ENCODE measurements at places on chromosomes 2 and 18.

- no peak for DNase-seq
These were observed 576.2 kb downstream of the METTL4 start for GRCh38 chr18:1995041-1995612.

GRCh38 chr2:102615620-102616436 lies 3.5 kb upstream of the SLC9A2 start:
- DNase-seq: peak; percentile 67

GRCh38 chr18:7894592-7894991 lies 327.5 kb downstream of the PTPRM start:
- no peak for DNase-seq

GRCh38 chr2:86703704-86704361 lies 16.3 kb upstream of the RMND5A start:
- DNase-seq: peak; percentile 56

- no peak for DNase-seq
These were observed 808.1 kb downstream of the DCC start for GRCh38 chr18:53148123-53148522.

- no peak for DNase-seq
These were observed 95.7 kb downstream of the EFEMP1 start for GRCh38 chr2:55827855-55828254.

DNA sequence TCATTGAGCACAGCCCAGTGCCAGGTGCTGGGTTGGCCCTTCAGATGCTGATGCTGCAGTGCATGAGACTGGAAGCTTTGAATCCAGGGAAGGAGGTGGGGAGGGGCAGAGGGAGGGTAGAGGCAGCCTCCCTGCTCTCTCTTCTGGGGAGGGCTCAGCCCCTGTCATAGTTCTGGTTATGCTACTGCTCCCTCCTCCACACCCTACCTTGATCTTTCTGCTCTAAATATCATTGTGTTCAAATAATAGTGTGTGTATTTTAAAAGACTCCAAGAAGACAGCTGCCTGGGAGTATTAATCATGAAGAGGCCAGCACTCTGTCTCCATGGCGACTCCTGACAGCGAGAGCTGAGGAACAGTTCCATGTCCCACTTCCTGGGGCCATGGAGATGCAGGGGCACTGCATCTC lies 3.8 kb upstream of the EGR4 start:
- DNase-seq: no peak

DNA sequence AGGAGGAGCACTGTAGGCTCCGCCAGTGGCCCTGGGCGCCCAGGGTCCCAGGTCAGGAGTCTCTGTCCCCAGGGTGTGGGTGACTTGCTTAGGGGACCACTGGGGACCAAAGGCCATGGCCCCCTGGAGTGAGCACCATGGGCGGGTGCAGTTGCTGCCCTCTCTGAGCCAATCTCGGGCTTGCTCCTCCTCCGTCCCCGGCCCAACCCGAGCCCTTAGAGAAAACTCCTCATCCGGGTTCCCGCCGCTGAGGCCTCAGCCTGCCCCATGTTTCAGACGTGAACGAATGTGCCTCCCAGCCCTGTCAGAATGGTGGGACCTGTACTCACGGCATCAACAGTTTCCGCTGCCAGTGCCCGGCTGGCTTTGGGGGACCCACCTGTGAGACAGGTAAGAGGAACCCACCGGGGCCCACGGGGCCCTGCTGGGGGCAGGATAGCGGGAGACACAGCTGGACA lies 38.6 kb downstream of the SNED1 start:
- DNase-seq: no peak

DNA sequence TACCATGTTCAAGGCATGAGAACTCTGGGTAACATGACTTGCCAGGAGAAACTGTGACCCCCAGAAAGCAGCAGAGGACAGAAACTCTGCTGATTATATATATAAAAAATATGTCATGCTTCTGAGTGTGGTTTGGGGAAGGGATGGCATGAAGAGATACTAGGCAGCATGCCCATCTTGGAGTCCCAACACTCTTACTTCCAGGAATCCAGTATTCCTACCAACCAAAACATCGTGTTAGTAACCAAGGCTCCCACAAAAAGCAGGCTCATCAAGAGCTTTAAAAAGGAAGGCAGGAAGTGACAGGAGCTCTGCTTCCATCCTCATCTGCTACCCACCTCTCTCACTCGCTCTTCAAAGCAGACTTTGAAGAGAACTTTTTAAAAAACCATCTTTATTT lies 31.6 kb upstream of the TWIST2 start:
- DNase-seq: no peak

GRCh38 chr2:190119257-190119656 lies 56.7 kb upstream of the MSTN start:
- peak; percentile 25 for DNase-seq

DNA sequence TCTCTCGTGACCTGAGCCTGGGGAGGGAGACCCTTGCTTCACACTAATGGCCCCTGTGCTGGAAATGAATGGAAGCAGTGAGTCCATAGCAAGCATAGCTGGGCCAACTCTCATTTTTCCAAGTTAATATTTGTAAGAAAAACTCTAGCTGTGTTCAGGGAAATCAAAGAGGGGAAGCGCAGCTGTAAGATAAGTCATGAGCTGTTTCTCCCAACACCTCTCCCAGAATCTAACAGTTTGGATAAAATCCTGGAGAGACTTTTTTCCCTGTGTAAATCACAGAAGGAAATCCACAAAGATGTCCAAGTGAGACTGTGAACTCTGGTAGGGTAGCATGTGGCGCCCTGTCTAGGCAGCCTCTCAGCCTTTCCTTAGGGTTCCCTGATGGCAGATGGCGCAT lies 27.2 kb downstream of the EDAR start:
- DNase-seq: no peak

GRCh38 chr2:69007603-69008002 lies 5.4 kb upstream of the ANTXR1 start:
- peak; percentile 22 for DNase-seq

GRCh38 chr2:234292205-234292961 lies 204.5 kb downstream of the ARL4C start:
- peak; percentile 83 for DNase-seq

- no peak for DNase-seq
These were observed 46.1 kb upstream of the HPCAL1 start for GRCh38 chr2:10256515-10257031.

GRCh38 chr2:38068234-38068633 lies 7.7 kb downstream of the CYP1B1 start:
- no peak for DNase-seq

DNA sequence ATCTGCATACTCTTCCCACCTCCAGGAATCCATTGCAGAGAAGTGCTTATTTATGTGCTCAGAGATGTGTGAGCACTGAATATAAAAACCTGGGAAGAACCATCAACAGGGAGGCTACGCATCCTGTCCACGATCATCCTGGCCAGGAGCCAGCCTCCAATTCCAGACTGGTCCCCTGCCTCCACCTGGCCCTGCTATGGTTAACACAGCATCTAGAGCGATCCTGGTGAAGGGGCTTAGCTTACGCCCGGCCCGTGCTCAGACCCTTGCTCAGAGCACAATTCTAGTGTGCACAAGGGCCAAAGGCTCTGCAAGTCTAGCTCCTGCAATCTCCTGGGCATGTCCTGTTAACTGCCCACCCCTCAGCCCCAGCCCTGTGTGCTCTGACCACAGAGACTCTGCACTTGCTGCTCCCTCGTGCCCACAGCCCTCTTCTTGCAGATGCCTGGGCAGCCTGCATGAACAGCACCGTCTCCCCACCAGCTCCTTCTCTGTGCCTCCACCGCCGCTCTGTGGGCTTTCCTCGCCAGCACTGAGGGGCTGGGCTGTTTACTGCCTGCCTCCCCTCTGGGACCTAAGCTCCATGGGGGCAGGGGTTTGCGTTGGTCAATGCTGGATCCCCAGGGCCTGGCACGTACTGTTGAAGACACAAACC lies 6.5 kb downstream of the PER2 start:
- DNase-seq: no peak

GRCh38 chr2:136012315-136012714 lies 26.9 kb upstream of the DARS1 start:
- DNase-seq: no peak

GRCh38 chr2:18435426-18436037 lies 124.9 kb downstream of the RDH14 start:
- DNase-seq: peak; percentile 82

GRCh38 chr18:55907453-55908175 lies 319.6 kb upstream of the TCF4 start:
- peak; percentile 34 for DNase-seq

DNA sequence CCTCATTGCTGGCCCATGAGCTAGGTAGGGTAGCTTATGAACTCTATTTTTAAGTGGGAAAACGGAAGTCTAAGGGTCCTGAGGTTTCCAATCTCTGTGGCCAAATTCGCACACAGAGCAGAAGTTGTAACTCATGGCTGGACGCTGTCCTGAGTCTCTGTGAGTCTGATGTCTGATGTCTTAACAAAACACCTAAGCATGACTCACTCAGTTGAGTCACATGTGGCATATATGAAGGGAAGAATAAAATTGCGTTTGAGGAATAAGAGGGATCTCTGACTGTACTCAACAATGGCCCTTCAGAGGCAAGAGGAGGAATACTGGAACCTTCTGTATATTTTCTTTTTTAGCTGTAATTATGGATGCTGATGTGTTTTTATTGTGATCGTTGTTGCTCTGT lies 569.7 kb downstream of the RIT2 start:
- DNase-seq: peak; percentile 23

- peak; percentile 20 for DNase-seq
These were observed 152.9 kb downstream of the FAM124B start for GRCh38 chr2:224248944-224249371.

DNA sequence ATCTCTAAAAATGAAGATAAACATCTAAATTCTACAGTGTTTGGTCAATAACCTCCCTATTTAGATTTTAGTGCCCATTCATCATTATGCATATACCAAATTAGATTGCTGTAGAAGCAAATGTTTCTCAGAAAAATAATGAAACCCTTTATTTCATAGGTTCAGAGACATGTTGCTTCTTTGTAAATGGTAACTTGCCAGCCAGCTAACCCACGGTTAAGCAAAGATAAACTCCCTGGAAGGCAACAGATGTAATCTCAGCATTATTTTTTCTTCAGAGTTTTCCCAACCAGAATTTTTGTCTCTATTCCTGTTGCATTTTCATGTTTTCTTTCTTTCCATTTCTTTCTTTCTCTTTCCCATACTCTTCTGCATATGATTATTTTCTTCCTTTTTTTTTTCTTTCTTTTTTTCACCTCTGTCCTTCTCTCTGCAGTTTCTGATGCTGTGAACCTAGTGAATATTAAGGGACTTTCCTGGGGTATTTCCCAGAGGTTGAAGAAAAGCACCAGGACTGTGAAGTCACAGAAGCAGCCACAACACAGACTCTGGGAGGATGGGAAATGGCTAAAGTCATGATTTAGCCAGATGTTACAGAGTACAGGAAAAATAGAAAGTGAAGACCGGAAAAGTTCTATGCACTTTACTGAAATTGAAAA lies 50.0 kb upstream of the DSG1 start:
- DNase-seq: no peak

- DNase-seq: no peak
These were observed 17.0 kb upstream of the ANKRD44 start for GRCh38 chr2:197327472-197328098.

- DNase-seq: no peak
These were observed 41.5 kb downstream of the L3MBTL4 start for GRCh38 chr18:6373187-6373586.

DNA sequence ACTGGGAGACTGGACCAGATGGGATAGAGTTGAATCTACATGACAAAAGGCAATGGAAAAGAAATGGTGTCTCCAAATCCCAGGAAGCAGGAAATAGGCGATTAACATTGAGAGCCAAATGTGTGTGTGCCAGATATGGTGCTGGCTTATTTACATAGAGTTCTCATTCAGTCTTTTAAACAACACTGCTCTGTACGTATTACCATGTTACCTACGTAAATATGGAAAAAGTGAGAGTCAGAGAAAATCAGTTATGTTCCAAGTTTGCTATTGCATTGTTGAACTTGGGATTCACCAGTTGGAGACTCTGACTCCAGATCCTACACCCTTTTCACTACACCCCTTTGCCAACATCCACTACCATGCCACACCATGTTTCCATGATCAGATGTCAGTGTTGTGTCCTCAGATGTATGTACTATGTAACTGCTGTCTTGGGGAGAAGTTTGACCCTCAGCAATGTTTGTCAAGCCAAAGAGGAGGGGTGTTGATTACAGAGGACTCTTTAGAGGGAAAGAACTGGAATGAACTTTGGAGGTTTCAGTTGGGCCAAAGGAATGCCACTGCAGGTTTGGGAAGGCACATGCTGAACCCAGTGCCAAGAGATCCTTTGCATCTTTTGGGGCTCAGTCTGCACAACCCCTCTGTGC lies 19.6 kb upstream of the GREB1 start:
- DNase-seq: no peak

- peak; percentile 23 for DNase-seq
These were observed 7.8 kb upstream of the GIGYF2 start for GRCh38 chr2:232689152-232689910.

GRCh38 chr2:226011716-226012450 lies 612.4 kb downstream of the NYAP2 start:
- DNase-seq: no peak

DNA sequence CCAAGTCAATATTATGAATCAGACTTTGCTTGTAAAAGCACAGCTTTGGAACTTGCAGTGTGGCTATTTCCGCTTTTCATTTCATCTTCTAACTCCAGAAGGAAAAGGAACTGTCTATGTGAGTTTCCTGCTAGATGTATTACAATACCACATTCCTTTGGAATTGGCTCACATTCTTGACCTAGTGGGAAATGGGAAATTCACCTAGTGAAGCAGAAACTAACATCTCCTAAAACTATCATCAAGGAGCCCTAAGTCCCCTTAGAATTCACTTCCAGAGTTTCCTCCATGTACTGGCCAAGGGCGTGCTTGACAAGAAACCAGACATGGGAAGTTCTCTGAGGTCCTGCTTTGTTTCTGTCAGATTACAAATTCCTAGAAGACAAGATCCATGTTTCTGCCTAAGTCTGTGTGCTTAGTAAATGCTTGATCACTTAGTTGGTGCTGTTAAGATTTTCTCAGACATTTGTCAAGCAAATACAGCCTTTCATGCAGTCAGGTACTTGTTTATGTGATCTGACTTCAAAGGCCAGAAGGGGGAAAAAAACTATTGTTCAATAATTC lies 275.7 kb upstream of the FN1 start:
- peak; percentile 60 for DNase-seq

DNA sequence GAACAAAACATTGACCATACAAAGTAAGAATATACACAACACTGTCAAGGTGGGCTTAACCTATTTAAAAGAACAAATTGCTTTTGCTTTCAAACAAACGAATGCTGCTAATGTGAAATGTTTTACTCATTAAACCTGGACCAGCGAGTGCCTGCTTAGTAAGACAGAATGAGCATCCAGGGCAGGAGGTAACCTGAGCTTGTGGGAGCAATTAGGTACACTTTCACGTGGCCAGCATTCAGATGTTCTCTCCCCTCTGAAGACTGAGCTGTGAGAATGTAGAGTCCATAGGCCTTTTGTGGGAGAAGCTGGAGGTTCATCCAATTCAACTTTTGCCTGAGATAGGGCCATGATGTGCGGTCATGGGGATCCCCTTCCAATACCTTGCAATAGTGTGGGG lies 266.5 kb downstream of the TSN start:
- DNase-seq: no peak
